Transverse colon (tissue), 4 donors: ENCODE measurements at places on chromosomes 11 and 22.
A peak's percentile ranks its signal among the peaks of the same experiment; 100 is the strongest.

- DNase-seq = peak; percentile 11
These were observed 161.1 kb upstream of the CCDC179 start for GRCh38 chr11:23021287-23021863.

DNA sequence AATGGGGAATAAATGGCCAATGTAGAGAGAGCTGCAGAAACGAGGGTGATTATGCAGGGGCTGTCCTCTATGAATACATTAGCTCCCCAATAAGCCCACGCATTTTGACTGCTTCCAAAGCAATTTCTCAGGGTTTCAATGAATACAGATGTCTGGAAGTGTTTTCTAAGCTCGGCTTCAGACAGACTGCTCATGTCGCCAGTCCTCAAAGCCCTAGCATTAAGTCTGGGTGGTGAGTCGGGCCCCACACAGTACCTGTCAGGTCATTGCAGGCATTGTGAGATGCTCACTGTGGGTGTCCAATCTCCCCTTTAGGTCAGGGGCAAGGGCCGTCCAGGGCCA is 17.9 kb upstream of the CSNK2A3 start:
- DNase-seq = no peak

GRCh38 chr11:57867966-57868365 is 106.4 kb downstream of the CTNND1 start:
- DNase-seq = no peak

DNA sequence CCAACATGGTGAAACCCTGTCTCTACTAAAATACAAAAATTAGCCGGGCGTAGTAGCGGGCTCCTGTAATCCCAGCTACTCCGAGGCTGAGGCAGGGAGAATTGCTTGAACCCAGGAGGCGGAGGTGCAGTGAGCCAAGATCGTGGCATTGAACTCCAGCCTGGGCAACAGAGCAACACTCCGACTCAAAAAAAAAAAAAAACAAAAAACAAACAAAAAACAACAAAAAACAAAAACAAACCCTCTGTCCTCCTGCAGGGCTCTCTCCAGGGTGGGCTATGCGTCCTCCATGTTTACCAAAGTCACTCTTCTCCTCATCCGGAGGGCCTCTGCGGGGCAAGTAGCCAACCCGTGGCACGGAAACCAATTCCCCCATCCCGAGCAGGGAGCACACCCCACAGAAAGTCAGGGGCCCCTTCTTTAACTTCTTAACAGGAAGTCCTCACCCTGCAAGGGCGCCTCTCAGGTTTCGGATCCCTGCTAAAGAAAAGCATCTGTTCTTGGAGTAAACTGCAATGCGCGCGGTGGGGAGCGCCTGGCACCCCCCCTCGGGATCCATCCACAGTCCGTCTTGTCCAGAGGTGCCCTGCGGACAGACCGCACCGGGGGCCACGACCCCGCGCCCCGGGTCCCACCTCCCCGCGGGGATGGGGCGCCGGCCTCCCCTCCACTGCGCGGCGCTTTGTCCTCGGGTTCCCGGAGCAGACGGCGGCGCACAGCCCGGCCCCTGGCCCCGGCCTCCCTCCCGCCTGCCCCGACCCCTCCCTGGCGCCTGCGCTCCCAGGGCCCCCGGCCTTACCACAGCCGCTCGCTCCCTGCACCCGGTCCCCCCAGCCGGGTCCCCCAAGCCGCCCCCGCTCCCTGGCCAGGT is 712 bp downstream of the CERK start:
- peak; percentile 59 for DNase-seq

- no peak for DNase-seq
These were observed 225.7 kb downstream of the FAM76B start for GRCh38 chr11:95563859-95564258.

- no peak for DNase-seq
These were observed 182.6 kb downstream of the ST3GAL4 start for GRCh38 chr11:126538071-126538470.

DNA sequence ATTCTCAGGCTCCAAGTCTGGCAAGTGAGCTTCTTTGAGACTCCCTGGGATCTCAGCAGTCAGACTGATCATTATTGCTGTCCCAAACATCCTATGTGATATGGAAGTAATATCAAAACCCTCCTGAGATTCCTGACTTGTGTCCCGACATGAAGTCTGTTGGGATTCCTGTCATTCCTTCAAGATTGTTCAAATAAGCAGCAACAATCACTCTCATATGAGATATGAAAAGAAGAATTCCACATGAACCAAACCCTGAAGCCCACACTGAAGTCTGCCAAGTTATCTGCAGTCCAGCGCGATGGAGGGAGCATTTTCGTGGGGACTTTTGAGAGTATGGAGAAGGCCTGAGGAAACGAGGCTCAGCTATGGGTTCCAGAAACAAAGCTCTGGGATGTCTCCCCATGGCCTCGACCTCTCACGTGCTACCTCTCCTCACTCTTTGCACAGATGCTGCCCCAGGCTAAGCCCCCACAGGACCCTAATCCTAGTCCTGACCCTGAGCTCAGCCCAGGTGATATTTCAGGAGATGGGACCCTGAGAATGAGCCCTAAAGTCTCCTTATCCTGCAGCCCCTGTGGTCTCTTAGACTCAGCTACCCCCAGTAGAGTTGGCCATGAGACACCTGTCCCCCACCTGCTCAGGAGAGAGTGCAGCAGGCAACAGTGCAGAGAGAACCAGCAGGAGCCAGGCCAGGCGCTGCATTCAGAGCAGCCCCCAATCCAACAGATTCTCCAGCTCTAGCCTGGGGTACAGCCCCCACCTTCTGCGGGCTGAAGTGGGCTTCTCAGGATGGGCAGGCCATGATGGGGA is 100.2 kb downstream of the GGTLC2 start:
- no peak for DNase-seq

GRCh38 chr22:44304354-44304753 is 8.4 kb downstream of the SHISAL1 start:
- no peak for DNase-seq

DNA sequence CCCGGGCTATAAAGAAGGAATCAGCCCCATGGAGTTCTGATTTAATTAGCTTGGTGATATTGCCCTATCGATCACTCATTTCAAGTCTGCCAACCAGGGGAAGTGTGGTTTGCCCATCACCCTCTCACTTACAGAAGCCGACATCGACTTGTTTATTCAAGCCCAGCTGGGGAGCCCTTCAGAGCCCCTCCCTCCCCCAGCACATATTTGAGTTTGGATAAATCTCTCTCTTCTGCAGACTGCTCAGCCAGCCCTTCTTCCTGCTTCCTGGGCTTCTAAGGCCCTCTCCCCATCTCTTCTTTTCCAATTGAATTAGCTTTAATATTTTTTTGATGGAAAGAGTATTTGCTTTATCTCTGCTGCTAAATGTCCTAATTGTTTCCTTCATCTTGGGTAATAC is 299.0 kb downstream of the MIAT start:
- no peak for DNase-seq

- peak; percentile 62 for DNase-seq
These were observed 64.9 kb downstream of the ENDOD1 start for GRCh38 chr11:95154514-95154913.

DNA sequence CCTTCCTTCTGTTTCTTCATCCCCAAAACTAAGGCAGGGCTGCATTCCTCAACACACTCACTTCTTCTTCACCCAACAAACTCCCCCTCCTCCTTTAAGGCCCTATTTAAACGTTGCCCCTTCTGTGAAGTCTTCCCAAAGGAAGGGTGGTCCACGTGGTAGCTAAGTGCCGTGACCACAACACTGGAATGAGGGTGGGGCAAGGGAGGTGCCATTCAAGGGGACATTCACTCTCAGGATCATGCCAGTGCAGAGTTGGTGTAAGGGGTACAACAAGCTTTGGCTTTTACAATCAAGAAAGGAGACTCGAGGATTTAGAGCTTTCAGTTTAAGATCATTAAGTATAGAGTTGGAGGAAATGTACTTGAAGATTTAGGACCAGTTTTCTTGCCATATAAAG is 8.0 kb upstream of the MS4A10 start:
- DNase-seq = no peak

- no peak for DNase-seq
These were observed 11.8 kb downstream of the MUC2 start for GRCh38 chr11:1086171-1087102.

GRCh38 chr11:3782963-3783362 is 14.4 kb downstream of the NUP98 start:
- no peak for DNase-seq

DNA sequence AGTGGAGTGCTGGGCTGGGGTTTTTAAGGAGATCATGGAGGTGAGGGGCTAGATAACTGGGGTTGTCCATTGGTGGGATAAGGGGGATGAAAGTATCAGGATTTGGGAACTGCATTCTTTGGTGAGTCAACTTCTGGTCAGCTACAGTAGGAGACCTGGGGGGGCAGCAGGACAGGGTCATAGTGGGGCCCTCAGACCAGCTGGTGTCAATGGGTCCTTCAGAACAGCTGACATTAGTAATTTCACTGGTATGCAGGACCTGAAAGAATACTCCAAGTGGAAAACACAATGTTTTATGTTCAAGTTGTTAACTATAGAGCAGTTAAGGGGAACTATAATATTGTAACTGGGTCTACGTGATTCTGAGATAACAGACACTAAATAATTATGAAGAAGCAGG is 2.8 kb upstream of the TTC12 start:
- no peak for DNase-seq

DNA sequence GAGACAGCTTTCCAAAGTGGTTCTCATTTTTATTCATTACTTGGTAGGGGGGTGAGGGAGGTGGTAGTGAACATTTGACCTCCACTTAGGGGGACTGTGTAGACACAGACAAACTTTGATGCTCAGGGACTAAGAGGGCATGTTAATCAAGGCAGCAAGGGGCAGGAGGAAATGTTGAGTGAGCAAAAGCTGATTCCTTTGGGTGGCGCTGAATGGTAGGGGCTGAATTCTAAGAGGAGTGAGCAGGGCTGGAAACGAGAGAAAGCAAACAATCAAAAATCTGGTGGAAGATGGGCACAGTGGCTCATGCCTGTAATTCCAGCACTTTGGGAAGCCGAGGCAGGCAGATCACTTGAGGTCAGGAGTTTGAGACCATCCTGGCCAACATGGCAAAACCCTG is 164.8 kb upstream of the BDNF start:
- DNase-seq = no peak
